GM13976 (cell line): ENCODE measurements at places on chromosomes 7 and 10.

- no peak for DNase-seq
Measured at GRCh38 chr7:38842746-38843145, 66.2 kb downstream of the VPS41 start.

- DNase-seq: no peak
Measured at GRCh38 chr10:72375173-72375572, 20.5 kb upstream of the DNAJB12 start.

DNA sequence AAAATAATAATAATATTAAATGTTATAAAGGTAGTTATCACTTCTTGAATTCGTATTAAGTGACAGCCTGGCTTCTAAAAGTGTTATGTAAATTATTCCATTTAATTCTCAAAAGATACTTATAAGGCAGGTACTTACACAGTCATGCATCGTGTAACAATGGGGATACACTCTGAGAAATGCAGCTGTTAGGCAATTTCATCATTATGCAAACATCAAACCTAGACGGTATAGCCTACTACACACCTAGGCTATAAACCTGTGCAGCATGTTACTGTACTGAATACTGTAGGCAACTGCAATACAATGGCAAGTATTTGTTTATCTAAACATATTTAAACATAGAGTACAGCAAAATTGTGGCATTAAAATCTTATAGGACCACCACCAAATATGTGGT is 1.5 kb downstream of the IFIT1 start:
- DNase-seq: no peak

GRCh38 chr7:39017369-39017915 is 39.7 kb downstream of the POU6F2 start:
- no peak for DNase-seq

GRCh38 chr10:62056219-62056618 is 154.7 kb downstream of the ARID5B start:
- DNase-seq: no peak

DNA sequence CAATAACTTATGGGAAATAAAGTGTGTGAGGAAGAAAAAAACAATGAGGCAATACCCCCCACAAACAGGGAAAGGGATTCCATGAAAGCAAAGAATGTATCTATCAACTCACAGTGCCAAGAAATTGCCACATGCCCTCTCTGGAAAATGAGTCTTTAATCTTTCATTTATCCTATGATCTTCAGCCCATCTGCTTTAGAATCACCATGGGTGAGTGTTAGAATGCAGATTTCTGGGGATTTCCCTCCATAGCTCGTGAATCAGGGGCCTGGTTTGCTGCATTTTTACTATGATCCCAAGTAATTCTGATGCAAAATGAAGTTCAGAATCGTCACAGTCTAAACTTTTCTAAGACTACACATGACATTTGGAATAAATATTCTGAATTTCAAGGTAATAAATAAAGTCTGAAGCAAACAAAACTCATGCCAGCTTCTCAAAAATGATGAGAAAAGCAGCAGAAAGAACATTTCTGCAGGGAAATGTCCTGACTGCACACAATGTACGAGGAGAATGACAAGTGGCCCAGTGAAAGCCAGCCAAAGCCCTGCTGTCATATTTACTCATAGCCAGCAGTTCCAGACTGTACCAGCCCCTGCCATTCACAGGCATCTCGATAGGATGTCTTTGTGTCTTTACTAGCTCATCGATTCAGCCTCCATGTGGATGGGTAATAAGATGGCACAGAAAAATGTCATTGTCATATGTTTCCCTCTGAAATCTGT is 167.1 kb downstream of the ELMO1 start:
- no peak for DNase-seq

DNA sequence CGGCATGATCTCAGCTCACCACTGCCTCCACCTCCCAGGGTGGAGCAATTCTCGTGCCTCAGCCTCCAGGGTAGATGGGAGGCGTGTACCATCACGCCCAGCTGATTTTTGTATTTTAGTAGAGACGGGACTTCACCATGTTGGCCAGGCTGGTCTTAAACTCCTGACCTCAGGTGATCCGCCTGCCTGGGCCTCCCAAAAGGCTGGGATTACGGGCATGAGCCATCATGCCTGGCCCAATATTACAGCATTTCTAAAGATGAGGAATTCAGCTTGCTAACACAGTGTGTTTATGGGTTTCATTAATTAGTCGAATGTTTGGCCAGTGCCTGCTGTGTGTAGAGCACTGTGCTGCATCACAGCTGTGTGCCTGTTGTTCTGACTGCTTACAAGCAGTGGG is 3.7 kb downstream of the WDR37 start:
- no peak for DNase-seq

DNA sequence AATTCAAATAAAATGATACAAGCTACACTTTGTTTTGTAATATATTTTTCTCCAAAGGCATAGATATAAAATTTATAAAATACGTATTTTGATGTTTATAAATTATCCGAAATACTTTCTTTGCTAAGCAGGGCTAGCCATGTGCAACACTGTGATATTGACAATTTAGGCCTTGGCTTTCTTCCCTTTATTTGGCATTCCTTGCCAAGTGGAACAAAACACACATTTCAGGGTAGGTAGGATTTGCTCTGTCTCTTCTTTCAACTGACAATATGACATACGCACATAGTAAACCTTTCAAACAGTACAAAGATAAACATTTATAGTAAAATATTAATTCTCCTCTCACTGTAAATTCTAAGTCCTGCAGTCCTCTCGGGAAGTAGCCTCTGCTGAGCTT is 103.3 kb upstream of the POT1 start:
- no peak for DNase-seq

DNA sequence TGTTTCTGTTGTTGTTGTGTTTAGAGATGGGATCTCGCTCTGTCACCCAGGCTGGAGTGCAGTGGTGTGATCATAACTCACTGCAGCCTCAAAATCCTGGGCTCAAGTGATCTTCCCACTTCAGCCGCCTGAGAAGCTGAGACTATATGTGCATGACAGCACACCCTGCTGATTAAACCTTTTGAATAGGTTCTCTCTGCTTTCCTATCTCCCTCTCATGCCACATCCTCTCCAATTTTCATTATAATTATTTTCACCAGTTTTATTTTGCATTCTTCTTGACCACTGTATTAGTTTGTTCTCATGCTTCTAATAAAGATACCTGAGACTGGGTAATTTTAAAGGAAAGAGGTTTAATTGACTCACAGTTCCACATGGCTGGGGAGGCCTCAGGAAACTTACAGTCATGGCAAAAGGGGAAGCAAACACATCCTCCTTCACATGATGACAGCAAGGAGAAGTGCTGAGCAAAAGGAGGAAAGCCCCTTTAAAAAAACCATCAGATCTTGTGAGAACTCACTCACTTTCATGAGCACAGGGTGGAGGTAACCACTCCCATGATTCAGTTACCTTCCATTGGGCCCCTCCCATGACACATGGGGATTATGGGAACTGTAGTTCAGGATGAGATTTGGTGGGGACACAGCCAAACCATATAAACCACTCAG is 12.9 kb downstream of the AGK start:
- no peak for DNase-seq

DNA sequence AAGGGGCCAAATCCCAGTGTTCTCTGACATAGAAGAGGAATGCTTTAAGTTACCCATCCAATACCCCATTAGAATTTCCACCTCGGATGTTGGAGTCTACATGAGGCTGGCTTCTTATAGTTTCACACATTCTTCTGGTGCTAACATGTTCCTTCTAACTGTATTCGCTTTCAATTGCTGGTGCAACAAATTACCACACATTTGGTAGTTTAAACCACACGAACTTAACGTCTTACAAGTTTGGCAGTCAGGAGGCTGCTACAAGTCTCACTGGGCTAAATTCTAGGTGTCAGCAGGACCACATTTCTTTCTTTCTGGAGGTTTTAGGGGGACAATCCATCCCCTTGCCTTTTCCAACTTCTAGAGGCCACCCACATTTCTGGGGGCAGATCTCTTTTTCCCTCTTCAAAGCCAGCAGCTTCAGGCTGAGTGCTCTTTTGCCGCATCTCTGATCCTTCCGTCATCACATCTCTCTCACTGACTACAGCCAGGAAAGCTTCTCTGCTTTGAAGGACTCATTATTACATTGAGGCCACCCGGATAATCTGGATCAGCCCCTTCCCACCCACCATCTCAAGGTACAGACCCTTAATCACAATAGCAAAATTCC is 5.1 kb upstream of the MACC1 start:
- no peak for DNase-seq
